D341Med (cell line): ENCODE measurements at places on chromosomes 3 and 15.

DNA sequence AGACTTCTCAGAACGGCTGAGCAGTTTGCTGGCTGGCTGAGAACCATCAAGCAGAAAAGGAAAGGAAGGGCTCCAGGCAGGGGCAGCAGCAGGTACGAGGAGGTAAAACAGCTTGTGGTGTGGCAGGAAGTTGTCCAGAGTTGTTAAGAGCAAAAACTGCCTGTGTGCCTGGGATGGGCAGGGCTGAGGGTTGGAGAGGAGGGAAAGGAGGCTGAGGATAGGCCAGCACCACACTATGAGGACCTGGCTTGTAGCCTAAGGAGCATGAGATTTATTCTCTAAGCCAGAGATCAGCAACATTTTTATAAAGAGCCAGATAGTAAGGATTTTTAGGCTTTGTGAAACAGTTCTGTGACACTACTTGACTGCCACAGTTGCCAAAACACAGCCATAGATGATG lies 8.0 kb downstream of the IGSF10 start:
- DNase-seq: no peak

- peak; percentile 45 for DNase-seq
Observed at GRCh38 chr15:83282776-83283137, 1.7 kb downstream of the BNC1 start.

GRCh38 chr3:57822686-57823085 lies 66.6 kb downstream of the SLMAP start:
- DNase-seq: no peak

DNA sequence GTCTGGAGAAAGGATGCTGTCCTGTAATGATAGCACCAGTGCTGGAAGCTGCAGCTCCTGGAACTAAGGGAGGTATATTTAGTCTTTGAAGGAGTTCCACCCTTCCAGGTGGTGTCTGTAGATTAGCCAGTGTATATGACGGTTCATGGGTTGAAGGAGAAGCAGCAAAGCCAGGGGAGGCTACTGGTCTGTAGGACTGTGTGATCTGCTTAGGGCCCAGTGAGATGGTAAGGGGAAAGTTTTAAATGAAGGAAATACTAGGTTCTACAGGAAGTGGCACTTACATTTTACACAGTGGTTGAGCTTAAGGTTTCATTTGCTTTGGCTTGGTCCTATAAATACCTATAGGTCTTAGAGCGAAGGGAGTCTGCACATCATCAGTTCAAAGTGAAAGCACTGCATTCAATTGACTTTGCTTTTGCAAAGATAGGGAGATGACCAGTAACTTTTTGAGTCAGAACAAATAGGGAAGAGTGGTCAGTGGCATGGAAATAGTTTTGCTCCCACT lies 5.6 kb downstream of the SLC25A38 start:
- no peak for DNase-seq

- no peak for DNase-seq
Observed at GRCh38 chr3:58020783-58021071, 12.5 kb downstream of the FLNB start.

GRCh38 chr3:129224984-129225393 lies 24.4 kb upstream of the COPG1 start:
- peak; percentile 48 for DNase-seq

DNA sequence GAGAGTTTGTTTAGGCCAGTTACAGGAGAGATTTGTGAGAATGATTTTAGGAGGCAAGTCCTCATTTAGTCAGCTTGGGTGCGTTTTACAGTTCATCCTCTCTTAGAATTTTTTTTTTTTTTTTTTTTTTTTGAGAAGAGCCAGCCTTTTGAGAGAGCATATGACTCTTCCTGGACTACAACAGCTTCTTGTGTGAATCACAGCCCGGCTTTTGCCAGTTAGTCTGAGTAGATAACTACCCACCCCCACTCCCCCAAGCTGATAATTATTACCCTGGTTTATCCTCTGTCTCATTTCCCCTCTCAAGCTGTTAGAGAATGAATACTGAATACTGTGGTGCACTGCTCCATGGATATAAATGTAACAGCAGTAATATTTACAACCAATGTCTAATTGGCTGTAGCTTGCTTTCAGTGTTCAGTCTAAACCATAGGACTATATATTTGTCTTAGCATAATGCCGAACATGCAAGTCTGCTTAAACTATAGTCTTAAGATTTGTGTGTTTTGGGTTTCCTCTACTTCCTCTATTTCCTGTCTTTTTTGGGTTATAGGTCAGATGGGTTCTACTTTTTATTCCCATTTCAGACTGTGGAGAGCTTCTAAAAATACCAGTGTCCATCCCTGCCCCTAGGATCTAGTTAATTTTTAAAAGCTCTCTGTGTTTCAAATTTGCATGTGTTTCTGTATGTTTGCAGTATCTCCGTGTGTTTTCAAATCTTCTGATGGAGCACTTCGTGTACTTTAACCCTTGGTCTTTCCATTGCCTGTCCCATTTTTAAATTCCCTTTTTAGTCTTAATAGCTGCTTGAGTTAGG lies 8.0 kb downstream of the CHD2 start:
- peak; percentile 52 for DNase-seq
